Right ventricle myocardium superior (tissue), 1 donor: ENCODE measurements at places on chromosomes 5 and 9.

GRCh38 chr5:134939500-134939899, 28.2 kb upstream of the CATSPER3 start:
- no peak for DNase-seq

DNA sequence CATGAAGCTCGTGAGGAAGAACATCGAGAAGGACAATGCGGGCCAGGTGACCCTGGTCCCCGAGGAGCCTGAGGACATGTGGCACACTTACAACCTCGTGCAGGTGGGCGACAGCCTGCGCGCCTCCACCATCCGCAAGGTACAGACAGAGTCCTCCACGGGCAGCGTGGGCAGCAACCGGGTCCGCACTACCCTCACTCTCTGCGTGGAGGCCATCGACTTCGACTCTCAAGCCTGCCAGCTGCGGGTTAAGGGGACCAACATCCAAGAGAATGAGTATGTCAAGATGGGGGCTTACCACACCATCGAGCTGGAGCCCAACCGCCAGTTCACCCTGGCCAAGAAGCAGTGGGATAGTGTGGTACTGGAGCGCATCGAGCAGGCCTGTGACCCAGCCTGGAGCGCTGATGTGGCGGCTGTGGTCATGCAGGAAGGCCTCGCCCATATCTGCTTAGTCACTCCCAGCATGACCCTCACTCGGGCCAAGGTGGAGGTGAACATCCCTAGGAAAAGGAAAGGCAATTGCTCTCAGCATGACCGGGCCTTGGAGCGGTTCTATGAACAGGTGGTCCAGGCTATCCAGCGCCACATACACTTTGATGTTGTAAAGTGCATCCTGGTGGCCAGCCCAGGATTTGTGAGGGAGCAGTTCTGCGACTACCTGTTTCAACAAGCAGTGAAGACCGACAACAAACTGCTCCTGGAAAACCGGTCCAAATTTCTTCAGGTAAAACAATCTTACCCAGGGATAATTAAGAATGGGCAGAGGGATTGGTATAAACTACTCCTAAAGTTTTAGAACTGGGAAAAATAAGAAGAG, 12.9 kb downstream of the ITGA1 start:
- peak; percentile 75 for DNase-seq

GRCh38 chr5:138945421-138946240, 70.5 kb upstream of the LRRTM2 start:
- DNase-seq, result no peak

DNA sequence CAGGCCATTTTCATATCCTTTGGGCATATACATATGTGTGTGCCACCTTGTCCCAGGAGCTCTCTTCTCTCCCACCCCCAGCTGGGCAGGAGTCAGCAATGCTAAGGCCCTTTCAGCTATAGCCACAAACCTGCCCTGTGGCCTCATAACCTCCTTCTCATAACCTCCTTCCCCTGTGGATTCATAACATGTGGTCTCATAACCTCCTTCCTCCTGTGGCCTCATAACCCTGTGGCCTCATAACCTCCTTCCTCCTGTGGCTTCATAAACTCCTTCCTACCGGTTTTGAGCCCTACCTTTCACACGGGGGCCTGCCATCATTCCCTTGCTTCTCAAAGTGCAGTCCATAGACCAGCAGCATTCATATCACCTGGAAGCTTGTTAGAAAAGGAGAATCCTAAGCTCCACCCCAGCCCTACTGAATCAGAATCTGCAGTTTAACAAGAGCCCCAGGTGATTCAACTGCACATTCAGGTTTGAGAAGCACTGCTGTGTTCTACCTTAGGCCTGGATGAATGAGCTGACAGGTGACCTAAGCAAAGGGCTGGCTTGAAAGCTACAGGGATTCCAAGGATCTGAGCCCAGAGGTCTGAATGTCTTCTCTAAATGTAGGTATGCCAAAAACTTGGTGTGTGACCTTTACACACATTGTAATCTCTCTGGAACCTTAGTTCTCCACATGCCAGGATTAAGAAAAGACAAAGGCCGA, 41.9 kb upstream of the PLPP6 start:
- no peak for DNase-seq
